ENCODE measurements at places on chromosomes 7 and 10.

DNA sequence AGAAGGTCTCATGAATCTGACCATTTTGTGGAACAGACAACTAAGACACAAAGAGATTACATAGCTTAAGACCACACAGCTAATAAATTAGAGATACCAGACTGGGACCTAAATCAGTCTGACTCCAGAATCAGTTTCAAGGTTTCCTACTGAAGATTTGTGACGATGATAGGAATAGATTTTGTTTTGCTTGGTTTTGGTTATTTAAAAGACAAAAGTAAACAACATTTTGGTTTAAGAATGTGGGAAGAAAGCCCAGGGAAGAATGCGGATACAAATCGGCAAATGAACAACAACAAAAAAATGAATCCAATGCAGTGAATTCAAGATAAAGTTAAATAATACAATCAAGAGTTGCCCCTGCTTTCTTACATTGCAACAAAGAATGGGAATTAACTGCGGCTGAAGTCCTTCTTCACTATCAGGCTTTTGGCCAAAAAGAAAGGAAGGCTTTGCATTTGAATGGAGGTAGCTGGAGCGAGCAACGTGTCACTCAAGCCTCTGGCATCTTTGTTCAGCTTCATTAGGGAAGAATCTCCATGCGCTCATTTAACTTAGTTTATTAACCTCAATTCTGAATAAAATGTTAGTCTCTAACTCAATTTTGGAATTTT is 210.8 kb downstream of the ADAM12 start:
- DNase-seq, result no peak

DNA sequence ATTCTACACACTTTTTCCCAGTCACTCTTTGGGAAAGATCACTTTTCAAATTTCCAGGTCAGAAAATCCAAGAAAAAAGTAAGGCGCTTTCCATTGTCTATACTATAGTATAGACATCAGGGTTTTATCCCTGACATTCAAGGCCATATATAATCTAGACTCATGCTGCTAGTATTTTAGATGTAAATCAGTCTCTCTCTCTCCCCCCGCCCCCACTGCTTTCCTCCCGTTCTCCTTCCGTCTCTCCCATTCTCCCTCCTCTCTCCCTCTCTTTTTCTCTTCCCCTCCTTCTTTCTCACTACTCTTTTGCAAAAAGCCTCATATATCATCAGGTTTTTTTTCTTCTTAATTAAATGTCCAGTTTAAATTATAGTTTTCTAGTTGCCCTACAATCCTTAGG is 154.8 kb downstream of the PHF14 start:
- no peak for DNase-seq

DNA sequence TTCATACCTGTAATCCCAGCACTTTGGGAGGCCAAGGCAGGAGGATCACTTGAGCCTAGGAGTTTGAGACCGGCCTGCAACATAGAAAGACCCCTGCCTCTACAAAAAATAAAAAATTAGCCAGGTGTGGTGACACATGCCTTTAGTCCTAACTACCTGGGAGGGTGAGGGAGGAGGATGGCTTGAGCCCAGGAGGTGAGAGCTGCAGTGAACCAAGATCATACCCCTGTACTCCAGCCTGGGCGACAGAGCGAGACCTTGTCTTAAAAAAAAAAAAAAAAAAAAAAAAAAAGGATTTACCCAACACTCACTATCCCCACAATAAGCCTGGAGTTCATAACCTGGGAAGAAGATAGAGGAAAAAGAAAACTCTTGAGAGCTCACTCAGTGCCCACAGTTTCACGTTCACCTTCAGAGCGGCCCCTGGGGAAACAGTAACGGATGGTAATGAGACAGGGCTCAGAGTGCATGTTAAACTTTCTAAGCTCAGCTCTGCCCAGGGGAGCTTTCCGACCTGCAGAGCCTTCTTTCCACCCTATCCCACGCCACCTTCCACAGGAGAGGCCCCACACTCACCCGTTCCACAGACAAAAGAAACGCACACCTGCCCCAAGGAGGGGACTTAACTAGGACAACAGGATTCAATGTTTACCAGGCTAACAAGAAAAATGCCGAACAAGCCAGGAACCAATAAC is 259.8 kb upstream of the KLF14 start:
- no peak for DNase-seq

DNA sequence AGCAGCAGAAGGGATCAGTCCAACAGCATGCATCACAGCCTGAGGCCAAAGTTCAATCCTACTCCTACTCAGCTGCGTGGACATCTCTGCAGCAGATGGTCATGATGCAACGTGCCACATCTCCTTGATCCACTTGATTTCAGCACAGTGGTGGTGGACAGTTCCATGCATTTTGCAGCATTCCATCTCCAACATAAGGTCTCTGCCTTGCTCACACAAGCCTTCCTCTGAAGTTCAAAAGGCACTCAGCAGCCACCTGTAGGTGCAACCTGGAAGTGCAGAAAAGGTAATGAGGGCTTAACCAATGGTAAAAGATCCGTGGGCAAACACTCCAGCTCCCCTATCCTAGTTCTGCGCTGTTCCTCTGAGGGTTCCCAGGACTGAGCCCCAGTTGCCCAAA is 57.5 kb upstream of the CHCHD3 start:
- DNase-seq, result no peak

DNA sequence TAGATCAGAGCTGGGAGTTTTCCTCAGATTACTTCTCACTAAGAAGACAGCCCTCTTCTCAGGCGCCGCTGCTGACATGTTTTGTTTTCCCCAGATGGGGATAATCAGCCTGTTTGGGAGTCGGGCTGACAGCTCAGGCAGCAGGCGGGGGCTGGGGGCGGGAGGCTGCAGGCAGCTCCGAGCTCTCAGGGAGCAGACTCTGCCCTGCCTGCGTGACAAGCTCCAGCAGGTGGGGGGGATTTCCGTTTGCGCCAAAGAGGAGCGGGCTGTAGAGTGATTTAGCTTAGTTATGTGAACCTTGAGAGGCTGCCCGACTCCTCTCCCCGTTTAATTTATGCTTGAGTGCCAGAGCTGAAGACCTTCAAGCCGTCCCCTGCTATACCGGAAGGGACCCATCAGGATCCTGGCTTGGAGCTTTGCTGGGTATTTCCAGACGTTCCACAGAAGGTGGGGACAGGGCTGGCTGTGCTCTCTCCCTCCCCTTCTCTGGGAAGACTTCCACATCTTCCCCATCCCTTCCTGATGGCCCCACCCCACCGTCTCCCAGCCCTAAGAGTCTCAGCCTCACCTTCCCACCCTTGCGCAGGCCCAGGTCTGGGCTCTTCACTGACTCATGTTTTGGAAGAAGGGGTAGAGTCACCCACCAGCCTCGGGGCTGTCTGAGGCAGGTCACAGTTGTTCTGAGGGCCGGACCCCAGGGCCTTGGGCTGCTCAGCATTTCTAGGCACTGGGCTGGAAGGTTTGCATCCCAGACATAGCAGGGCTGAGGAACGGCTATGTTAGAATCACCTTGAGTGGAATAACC is 24.7 kb upstream of the ADCYAP1R1 start:
- DNase-seq, result no peak

DNA sequence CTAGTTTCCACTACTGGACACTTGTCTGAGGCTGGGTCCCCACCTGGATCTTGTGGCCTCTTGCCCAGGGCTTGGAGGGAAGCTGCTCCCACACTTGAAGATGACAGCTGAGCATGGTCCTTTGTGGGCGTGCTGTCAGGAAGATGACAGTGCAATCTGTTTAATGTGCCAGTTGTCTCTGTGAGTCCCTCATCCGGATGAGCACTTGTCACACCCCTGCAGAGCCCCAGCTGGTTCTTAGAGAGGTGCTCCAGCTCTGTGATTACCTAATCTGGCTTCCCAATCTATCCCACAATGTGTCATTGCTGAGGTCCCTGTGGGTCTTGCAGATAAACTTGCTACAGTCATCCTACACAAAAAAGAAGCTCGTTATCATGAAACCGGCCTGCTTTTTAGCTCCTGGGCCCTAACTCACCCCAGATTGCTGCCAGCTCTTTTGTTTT is 34.8 kb upstream of the CCSER2 start:
- no peak for DNase-seq

GRCh38 chr7:111711426-111712065 is 149.3 kb upstream of the IMMP2L start:
- DNase-seq, result no peak

- no peak for DNase-seq
Measured at GRCh38 chr7:11552676-11553296, 279.2 kb downstream of the THSD7A start.

DNA sequence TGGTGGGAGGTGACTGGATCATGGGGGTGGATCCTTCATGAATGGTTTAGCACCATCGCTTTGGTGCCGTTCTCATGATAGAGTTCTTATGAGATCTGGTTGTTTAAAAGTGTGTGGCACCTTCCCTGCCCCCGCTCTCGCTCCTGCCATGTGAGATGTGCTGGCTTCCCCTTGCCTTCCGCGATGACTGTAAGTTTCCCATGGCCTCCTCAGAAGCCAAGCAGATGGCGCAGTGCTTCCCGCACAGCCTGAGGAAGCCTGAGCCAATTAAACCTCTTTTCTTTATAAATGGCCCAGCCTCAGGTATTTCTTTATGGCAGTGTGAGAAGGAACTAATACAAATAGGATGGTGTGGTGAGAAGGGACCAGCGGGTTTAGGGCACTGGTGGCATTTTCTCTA is 243.3 kb upstream of the CELF2 start:
- DNase-seq, result no peak

- no peak for DNase-seq
Measured at GRCh38 chr10:76024460-76025123, 593.2 kb downstream of the LRMDA start.

DNA sequence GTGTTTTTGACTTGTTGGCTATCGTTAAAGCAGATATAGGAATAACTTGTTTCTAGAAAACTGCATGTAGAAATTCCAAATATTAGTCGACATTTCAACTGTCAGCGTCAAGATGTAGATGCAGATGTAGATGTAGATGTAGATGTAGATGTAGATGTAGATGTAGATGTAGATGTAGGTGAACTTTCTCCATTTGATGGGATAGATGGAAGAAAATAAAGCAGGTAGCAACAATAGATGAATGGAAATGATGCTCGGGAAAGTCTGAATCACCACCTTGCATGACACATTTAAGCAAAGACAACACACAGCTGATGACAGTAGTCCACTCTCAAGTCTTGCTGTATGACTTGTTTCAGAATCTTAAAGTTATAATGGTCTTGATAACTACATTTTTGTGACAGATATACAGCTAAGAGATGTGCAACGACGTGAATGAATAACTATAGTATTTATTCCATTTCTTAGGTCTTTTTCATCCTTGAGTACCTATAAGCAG is 53.5 kb downstream of the SND1 start:
- DNase-seq, result no peak

GRCh38 chr10:24947304-24948097 is 4.9 kb downstream of the PRTFDC1 start:
- DNase-seq, result no peak

DNA sequence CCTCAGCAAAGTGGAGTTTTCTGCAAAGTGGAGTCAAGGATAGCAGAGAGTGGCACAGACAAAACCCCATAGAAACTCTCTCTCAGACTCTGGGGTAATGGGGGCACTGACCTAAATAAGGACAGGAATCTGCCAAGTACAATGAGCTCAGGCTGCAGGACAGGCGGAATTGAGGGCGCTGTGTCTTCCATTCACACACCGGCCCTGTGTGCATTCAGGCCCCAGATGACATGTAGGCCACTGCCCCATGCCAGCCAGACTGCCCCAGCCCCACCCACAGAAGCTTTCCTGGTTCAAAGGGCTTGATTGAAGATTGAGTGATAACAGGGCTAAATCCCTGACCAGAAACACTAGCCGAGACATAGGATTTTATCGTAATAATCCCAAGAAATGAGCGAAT is 52.7 kb downstream of the EEPD1 start:
- no peak for DNase-seq

DNA sequence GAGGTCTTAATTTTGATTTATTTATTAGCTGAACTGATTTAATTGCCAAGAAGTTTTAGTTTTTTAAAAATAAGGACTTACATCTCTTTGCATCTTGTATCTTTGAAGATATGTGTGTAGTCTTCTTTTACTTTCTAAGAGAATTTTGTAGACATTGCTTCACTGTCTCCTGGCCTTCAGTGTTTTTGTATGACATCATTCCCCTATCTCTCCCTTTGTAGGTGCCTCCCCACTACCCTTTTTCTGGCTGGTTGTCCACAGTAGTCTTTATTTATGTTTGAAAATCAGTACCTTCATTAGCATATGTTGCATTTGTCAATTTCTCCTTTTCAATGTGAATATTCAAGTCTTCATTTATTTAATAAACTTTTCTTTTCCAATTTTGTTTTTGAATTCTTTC is 64.1 kb upstream of the RAB18 start:
- DNase-seq, result no peak

- no peak for DNase-seq
Measured at GRCh38 chr10:49242604-49243003, 54.4 kb upstream of the TMEM273 start.

DNA sequence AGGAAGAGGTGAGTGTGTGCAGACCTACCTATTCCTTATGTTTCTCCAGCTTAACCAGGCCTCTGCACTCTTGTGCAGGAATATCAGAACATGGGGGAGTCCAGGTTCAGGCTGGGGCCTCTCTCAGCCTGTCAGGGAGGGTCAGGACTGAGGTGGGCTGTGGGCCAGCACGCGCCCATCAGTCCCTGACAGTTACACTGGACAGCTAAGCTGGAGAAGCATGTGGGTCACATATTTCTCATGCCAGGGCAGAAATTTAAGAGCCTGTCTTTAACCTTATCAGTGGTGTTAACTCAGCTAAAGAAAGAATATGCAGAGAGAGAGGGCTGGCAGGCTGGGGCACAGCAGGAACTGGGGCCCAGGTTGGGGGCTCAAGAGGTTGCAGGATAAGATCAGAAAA is 8.7 kb upstream of the POLD2 start:
- no peak for DNase-seq

DNA sequence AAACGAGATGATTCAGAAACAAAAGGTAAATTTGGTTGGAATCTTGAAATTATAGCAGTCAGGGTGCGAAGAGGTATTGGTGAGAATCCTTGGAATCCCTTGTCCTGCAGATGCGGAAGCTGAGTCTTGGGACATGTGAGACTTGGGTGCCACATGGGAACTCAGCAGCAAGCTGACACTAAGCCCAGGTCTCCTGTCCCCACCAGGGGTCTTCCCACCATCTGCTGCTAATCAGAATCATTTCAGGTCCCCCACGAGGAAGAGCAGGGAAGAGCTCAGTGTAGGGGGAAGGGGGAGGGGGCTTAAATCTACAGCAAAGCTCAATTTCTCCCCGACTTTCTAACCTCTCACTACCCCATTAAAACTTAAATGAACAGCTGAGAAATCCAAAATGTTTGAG is 126.1 kb upstream of the BMPER start:
- no peak for DNase-seq

DNA sequence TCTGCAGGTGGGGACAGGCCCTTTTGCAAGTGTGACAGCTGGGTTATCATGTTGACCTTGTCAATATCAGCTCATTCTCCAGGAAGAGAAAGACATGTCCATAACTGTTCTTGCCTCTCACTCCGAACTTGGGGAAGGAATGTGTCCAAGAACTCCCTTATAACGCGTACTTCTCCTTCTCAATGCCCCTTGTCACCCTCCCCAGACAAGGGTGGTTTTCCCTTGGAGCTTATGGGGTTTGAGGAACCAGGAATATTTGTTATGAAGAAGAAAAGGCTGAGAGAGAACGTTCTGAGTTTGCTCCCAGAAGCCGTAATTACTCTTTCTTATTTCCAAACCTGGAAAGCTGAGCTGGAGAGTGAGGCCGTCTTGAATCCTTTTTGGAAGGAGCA is 77.4 kb downstream of the MKI67 start:
- DNase-seq, result no peak
